ENCODE measurements at places on chromosomes 11 and 22. TPM values are rescaled to one million over a fixed set of nuclear protein-coding genes. Genes with fewer than 3 reads are reported as not detected.
A peak's percentile ranks its signal among the peaks of the same experiment; 100 is the strongest.

- no peaks in the 10 kb centered on the region for H3K36me3 ChIP-seq
- H3K4me3 ChIP-seq: no peak overlapping the region
- H3K27ac ChIP-seq: no peak overlapping the region
- DNase-seq: no peak
- 0 out of 2 replicates have a peak, but pooled peaks cover 2% of the 10 kb centered on the region for H3K4me1 ChIP-seq
These were observed 3.3 kb upstream of the PPARA start for GRCh38 chr22:46147061-46147460.

Gene TNNT3
- total RNA-seq: 2.3 TPM

GRCh38 chr11:122123263-122123929 is 7.4 kb upstream of the BLID start:
- DNase-seq: no peak
- no peaks in the 10 kb centered on the region for H3K36me3 ChIP-seq
- no peak overlapping the region for H3K4me3 ChIP-seq
- H3K27me3 ChIP-seq: no peaks in the 10 kb centered on the region
- no peaks in the 10 kb centered on the region for H3K4me1 ChIP-seq
- H3K27ac ChIP-seq: no peak overlapping the region

DNA sequence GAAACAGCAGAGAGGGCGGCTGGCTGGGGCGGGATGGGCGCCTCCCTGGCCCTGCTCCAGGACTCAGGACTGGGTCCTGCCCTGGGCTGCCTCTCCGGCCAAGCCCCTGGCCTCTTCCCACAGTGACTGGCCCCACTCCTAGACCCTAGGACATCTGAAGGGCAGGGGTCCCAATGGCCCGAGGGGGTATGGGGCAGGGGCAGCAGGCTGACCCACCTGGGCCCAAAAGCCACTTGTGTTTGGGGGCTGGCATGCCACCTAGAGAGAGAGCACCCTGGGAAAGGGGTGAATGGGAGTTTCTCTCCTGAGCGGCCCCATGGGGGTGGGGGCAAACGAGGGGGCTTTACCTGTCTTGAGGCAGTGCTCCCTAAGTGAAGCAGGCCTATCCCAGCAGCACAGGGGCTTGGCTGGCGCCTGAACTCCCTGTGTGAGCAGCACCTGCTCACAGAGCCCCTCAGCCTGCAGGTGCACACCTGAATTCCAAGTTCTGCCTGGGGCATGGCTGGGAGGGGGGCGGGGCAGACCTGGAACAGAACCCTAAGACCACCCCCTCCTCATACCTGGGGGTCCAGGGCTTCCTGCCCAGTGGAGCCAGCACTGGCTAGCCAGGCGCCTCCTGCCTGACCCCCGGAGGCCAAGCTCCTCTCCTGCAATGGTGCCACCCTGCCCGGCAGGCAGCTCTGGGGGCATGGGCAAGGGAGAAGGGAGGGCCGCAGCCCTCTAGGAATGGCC is 16.9 kb downstream of the DUSP8 start:
- H3K27me3 ChIP-seq: no peaks in the 10 kb centered on the region
- H3K36me3 ChIP-seq: no peaks in the 10 kb centered on the region
- H3K4me1 ChIP-seq: peaks cover 6% of the 10 kb centered on the region
- H3K27ac ChIP-seq: no peak overlapping the region

DNA sequence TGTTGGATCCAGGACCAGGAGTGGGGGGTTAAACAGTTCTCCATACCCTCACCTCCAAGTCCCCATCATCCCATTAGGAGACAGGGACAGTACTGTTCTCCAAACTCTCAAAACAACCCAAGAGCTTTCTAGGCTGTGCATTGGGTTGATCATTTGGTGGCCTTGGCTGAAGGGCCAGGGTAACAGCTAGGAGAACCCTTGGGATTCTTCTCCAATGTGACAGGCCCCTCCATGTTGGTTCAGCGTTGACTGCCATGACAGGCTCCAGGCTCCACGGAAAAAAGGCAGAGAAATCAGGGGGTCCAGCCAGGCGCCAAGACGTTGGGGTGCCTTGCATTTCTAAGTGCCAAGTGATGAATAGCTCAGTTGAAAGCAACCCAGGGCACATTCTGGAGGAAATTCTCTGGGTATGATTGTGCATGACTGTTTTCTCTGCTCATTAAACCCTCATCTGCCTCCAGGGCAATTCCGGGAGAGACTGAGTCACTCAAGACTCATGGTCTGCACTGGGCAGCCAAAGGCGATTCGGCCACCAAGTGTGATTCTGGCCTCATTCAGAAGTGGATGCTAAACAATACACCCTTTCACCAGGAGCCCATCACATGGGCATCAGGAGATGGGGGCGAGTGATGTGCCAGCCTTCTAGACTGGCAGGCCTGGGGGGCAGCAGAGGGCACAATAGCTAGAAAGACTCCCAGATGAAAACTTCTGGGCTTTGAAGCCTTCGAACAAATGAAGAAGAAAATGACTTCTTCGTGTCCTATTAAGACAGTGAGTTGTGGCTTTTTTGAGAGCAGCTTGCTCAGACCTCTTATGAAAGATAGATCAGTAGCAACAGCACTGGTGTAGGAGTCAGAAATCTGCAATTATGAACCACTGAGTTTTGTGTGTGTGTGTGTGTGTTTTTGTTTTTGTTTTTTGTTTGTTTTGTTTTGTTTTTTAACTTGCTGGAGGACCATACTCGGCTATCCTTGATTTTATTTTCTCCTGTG is 27.7 kb downstream of the CD44 start:
- H3K27ac ChIP-seq: no peak overlapping the region
- no peaks in the 10 kb centered on the region for H3K4me1 ChIP-seq
- no peak for DNase-seq
- no peaks in the 10 kb centered on the region for H3K27me3 ChIP-seq
- no peaks in the 10 kb centered on the region for H3K36me3 ChIP-seq

Gene FAM181B
- total RNA-seq: not detected

- peaks cover 19% of the 10 kb centered on the region for H3K27me3 ChIP-seq
- no peak for DNase-seq
- no peaks in the 10 kb centered on the region for H3K36me3 ChIP-seq
- H3K4me1 ChIP-seq: no peaks in the 10 kb centered on the region
- no peak overlapping the region for H3K27ac ChIP-seq
- H3K4me3 ChIP-seq: no peak overlapping the region
These were observed 27.1 kb downstream of the WNT7B start for GRCh38 chr22:45949891-45950290.

DNA sequence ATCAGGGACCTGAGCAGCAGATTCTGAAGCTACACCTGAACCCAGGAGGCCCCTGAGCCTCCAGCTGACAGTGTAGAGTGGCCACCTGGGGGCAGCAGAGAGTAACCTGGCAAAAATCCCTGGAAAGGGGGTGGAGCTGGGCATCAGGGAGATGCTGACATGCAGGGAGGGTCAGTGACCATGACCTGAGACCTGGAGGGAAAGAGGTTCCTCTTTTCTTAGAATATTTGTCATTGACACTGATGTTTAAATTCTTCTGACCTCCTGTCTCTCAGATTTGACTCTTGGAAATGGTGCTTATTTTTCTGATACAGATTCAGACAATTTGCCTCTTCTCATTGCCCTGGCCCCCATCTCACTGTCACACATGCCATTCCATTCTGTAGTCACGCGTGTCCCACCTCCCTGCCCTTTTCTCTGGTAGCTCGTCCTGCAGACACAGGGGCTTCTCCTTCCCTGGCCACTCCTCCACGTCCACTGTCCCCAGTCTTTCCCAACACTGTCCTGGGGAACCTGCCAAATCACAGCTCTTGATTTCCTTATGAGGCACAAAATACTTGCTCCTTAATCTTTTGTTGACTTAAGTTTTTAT is 117.2 kb upstream of the IGLL5 start:
- H3K4me1 ChIP-seq: no peaks in the 10 kb centered on the region
- H3K36me3 ChIP-seq: no peaks in the 10 kb centered on the region
- peak; percentile 72 for DNase-seq
- H3K27me3 ChIP-seq: no peaks in the 10 kb centered on the region
